BE2C (cell line): ENCODE measurements at places on chromosomes 7 and 10.

DNA sequence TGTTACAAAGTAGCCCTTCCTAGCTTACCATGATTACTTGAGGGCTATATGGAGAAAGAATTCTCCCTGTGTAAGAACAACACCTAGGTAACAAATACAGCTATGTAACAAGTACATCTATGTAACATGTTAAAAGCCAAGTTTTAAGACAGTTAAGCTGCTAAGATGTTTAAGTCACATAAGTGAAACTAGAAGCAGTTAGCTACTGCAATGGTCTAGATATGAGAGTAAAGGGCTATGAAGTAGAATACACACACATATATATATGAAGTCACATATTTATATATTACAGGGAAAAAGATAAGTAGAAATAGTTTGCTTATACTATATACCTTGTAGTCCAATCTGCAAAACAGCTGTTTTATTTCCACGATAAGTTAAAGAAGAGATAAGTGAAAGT is 14.4 kb downstream of the POT1 start:
- no peak for DNase-seq

DNA sequence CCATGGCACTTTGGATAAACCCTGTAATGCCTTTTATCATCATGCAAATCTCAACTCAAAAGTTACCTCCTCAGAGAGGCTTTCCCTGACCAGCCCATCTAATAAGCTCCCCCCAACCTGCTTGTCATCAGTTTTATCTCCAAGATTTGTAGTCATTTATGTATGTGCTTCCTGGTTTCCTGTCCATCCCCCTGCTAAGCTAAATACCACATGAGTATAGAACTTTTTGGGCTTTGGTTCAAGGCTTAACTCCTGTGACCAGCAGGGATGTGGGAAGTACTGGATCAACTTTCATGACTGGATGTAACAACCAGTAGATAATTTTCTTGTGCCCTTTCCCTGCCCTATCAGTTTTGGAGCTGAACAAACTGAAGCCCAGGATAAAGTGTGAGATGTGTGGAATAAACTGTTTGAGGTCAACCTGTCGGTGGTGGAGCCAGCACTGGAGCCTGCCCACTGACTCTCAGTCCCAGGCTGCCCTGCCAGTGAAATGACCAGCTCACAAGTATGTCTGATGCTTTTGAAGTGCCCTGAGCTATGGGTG is 148.6 kb downstream of the CYP26A1 start:
- no peak for DNase-seq

DNA sequence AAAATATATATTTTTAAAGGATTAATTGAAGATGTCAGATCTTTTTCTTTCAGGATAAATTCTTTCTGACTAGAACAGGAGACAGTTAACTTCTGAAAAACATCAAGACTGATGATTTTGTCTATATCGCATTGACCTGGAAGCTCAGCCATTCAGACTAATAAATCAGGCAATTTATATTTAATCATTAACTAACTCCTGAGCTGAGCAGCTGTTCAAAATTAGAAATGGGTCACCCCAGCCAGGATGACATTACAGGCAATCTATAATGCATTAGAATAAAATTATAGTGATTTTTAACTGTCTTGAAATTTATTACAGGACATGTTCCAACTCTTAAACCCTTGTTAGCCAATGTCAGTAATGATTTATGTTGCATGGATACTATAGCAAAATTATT is 139.9 kb downstream of the CDCA7L start:
- DNase-seq = no peak

DNA sequence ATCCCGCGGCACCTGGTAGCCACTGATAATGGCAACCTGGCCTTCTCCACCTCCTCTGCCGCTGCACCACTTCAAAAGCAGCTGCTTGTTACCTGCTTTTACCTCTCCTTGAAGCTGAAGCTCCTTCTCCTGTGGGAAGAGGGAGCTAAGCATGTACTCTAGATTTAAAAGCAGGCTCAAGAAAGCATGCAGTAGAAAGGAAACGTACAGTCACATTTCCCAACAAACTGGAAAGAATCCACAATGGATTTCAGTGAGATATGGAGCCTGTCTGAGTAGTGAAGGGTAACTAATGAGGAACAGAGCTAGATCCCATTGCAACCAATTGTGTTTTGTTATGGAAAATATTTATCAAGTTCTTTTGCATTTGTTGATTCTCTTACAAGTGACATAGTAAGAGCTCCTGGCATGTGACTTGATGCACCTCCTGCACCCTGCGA is 457.4 kb upstream of the GALNT17 start:
- DNase-seq = no peak

DNA sequence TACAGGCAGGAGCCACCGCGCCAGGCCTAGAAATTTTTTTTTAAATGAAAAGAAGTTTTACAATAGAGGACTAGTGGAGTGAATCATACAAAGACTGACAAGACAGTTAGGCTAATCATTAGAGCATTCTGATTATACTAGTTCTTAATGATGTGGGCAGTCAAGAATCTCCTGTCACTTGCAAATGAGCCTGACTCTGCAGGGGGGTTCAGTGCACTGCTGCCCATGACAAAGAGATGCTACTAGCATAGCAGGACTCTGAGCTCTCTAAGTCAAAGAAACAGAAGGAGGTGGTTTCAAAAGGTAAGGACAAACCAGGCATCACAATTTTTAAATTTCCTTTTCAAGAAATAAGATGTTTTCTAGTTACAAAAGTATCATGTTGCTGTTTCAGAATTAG is 59.0 kb downstream of the CCDC6 start:
- no peak for DNase-seq

DNA sequence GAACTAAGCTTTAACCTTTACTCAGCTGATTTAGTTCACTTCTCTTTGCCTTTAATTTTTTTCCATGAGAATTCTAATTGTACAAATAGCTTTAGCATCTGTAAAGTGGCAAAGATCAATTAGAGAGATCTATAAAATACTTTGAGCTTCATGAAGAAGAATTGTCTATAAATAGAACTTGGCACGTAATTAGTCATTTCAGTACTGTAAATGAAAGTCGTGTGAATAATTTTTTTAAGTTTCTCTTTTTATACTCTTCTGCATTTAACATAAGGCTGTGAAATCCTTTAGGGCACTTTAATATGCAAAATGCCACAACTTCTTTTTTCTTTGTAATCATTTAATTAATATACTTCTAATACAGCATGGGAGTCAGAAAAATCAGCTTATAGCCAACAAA is 177.8 kb downstream of the CSTF2T start:
- no peak for DNase-seq

DNA sequence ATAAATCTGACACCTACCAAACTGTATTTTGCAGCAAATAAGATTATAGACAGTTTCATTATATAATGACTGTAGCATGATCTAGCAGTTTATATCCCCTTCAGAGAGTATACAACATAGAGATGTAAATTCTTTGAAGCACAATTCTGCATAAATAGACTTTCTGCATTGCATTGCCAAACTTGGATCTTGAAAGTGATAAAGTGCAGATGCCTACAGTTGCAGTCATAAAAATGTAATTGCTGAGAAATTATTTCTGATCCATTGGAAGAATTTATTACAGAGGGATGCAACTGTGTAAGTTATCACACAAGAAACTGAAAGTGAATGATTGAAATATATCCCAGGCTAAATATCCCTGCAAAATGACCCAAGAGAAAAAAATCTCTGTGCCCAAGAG is 65.1 kb downstream of the CTNNA3 start:
- DNase-seq = no peak

DNA sequence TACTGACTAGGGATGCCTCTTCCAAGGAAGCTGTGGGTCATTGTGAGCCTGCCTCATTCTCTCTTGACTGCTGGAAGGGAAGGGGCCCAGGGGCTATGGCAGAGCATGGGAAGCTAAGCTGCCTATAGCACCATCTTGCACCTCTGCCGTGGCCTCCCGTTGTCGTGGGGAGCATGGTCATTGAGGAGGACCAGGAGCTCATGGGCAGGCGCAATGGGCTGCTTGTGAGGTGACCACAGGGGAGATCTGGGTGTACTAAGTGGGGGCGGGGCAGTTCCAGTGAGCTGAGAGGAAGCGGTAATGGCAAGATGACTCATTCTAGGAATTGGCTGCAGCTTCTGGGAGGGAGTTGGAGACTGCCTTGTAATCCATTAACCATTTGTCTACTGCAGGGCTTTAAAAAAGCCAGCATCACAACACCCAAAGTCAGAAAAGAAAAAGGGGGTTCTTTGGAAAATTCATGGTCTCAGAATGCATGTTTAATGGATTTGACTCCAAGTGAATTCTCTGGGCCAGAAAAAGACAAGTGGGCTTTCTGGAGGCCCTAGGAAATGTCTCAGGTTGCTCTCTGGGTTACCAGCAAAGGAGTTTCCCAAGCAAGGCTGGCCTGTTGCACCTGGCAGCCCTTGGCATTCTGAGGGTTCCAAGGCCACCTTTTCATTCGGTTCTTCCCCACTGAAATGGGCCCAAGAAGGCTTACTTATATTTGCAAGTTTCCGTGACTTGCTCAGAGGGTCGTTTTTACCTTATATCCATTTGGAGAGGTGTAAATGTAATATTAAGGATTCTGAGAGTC is 3.6 kb downstream of the DUSP5 start:
- DNase-seq = peak; percentile 80

DNA sequence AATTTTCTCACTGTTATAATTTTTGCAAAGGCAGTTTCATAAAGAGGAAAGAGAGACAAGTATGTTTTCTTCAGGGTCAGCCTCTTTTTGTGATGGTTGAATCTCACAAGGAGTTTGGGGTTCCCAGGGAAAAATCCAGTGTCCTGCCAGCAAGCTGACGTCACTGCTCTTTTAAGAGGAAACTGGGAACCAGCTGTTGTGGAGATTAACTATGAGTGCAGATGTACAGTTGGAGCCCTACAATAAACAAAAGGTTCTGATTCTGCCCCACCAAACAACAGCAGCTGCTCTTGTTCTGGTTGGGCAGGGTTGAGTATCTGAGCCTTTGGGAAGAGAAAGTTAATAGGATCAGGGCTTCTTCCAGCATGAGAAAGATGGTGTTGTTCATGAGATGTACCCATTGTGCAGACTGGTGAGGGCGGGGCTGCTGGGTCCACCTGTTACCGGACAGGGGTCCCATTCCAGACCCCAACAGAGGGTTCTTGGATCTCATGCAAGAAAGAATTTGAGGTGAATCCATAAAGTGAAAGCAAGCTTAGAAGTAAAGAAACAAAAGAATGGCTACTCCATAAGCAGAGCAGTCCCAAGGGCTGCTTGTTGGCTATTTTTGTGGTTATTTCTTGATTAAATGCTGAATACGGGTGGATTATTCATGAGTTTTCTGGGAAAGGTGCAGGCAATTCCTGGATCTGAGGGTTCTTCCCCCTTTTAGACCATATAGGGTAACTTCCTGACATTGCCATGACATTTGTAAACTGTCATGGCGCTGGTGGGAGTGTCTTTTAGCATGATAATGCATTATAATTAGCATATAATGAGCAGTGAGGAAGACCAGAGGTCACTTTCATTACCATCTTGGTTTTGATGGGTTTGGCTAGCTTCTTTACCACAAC is 12.5 kb downstream of the PRF1 start:
- DNase-seq = no peak

GRCh38 chr7:21939136-21939857 is 6.4 kb downstream of the CDCA7L start:
- DNase-seq = no peak

DNA sequence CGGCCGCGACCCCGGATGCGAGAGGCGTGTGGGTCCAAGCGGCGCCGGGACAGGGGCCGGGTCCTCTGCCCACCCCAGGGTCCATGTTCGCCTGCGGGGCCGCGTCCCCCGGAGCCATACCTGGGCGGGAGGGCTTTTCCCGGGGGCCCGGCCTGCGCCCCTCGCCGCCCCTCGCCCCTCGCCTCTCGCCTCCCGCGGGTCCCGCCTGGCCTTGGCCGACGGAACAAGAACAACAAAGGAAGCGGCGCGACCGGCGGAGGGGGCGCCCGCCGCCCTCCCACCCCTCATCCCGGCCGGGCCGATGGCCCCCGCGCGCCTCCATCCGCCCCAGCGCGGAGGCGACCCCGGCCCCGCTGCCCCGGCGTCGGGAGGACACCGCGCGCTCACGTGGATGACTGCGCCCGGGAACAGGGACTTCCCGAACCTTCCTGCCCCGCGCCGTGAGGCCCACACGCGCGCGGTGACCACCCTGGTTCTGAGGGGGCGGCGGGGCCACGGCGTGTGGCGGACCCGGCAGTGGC is 348.2 kb downstream of the DNAJB6 start:
- no peak for DNase-seq

DNA sequence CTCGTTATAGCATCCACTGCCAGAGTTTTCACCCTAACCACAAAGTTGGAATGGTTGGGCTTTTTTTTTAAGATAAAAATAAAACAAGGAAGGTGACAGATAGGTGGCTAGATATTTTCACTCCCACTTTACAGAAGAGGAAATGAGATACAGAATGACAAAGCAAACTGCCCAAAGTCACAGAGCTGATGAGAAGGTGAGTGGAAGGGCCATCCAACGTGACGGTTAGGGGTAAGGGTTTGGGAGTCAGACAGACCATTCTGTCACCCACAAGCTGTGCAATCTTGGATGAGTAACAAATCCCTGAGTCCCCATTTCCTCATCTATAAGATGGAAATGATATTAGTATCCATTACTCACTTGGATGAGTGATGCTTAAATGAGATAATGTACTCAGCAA is 106.9 kb upstream of the PDLIM1 start:
- DNase-seq = no peak
